ENCODE measurements at places on chromosomes 7 and 10.

DNA sequence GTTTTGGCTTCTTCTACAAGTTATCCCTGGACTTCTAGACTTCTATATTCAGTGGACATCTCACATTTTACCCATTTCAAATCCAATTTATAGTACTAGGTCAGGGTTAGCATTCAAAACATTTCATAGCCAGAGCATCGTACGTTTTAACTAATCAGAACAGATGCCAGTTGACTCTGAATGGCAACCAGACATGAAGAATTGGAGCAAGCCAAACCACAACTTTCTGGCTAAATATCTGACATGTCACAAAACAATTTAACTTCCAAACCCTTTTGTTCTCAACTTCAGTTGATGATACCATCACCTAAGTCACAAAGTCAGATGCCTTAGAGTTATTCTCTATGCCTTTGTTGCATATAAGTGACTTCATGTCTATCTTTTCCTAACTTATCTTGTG, 1105.7 kb downstream of the XPNPEP1 start:
- no peak for DNase-seq

- no peak for DNase-seq
Measured at GRCh38 chr10:108249940-108250339, 1085.4 kb upstream of the SORCS1 start.

DNA sequence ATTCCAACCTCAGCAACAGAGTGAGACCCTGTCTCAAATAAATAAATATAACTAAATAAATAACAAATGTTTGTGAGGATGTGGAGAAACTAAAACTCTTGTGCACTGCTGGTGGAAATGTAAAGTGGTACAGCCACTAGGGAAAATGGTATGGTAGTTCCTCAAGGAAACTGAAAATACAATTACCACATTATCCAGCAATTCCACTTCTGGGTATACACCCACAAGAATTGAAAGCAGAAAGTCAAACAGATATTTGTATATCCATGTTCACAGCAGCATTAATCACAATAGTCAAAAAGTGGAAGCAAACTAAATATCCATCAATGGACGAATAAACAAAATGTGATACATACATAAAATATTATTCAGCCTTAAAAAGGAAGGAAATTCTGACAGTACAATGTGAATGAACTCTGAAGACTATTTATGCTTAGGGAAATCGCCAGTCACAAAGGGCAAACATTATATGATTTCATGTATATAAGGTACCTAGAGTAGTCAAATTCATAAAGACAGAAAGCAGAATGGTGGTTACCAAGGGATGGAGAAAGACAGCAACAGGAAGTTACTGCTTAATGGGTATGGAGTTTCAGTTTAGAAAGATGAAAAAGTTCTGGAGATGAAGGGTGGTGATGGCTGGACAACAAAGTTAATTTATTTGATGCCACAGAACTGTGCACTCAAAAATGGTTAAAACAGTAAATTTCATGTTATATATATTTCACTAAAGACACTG, 9.8 kb downstream of the ARHGAP12 start:
- no peak for DNase-seq

DNA sequence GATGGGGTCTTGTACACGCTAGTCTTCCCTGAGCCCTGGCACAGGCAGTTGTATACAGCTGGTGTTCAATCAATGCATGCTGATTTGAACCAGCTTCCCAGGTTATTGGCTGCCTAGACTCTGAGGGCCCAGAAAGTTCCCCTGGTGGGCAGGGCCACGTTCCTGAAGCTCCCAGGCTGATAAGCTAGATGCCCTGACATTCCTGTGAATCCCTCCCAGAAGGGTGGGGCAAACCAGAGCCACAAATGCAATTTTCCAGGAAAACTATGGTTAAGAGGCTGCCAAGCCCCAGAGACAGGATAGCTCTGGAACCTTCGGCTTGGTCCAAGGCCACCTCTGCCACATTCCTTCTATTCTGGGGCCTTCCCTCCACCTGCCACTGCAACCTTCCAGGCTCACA, 78.2 kb downstream of the FAM53B start:
- DNase-seq: no peak

- DNase-seq: no peak
Measured at GRCh38 chr10:32417911-32418547, 27.9 kb upstream of the CCDC7 start.

DNA sequence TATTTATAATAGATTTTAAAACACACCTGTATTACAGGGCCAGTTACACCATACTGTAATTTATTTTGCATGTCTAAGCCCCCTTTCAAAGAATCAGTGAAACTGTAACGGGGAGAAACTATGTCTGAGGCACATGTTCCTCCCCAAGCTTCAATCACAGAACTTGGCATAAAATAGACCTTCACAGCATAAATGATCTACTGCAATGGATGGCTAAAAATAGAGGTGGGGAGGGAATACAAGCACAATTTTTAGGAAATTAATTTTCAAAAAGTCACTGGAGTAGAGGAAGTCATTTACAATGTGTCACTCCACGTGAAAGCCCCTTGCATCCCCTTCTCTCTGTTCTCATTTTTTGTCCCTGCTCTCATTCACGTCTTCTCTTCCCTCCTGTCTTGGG, 385.2 kb downstream of the TNS3 start:
- no peak for DNase-seq

DNA sequence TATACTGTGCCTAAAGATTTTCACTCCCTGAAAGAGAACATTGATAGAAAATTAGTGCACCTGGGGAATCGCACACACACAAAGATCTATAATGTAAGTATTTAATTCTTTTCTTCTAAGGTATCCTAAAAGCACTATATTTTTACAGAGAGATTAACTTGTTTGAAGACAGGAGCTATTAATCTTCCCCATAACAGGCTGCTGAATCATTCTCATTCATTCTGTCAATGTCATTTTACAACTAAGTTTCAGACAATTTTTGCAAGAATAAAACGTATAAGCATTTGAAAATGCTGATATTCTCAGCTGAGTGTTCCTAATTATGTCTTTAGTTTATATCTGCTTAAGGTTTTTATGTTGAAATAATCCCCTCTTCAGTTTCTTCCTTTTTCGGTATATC, 776.7 kb downstream of the NXPH1 start:
- no peak for DNase-seq

GRCh38 chr7:28595076-28595475, 182.8 kb downstream of the CREB5 start:
- no peak for DNase-seq

DNA sequence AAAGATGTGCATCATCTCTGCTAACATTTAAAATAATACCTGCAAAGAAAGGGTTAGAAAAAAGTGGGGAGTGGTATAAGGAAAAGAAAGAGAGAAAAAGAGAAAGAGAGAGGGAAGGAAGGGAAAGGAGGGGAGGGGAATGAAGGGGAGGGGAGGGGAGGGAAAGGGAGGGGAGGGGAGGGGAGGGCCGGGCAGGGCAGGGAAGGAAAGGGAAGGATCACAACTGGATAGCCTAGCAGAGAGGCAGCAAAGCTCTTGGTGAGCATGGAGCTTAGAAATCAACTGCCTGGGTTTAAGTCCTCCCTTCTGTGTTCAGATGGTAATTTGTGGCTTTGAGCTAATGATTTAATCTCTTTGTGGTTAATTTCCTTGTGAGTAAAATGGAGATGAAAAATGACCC, 5.4 kb upstream of the FAM237B start:
- DNase-seq: no peak

DNA sequence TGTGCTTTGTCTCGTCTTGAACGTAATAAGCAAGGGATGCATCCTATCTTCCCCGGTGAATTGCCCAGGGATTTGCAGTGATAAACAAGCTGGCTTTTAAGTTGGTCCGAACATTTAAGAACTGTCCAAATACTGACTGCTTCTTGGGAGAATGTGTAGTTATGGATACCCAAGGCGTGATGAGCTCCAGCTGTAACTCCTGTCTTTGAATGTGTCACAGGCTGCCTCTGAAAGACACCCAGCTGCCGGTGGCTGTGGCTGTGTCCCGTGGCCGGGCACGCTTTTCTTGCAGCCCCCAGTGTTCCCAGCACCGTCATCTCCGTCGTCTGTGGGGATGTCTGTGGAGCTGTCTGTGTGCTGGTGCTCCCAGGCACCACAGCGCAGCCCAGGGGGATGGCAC, 118.1 kb downstream of the GLRX3 start:
- DNase-seq: no peak

DNA sequence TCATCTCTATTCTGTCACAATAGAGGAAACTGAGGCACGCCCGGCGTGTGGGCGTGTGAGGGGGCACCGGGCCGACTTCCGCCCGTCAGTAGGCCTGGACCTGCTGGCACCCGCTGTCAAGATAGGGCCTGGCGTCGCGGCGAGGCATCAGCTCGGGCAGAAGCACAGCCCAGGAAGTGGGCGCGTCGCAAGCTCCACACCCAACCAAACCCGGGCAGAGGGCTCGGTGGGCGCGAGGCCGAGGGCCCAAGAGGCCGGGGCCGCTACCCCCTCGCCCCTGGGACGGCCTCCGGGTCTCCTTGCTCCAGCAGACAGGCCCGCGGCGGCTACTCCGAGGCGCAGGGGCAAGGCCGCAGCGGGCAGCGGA, 91.2 kb downstream of the SPAG6 start:
- peak; percentile 35 for DNase-seq

Measured in activated CD4-positive, alpha-beta T cell treated with anti-CD3 and anti-CD28 coated beads, Interleukin-2, amount 50 U/mL, for 16 hours (primary cell).